Suppressor macrophage (primary cell): ENCODE measurements at places on chromosomes 7 and 10.

GRCh38 chr10:117635826-117636225 is 93.3 kb downstream of the EMX2 start:
- DNase-seq = no peak

DNA sequence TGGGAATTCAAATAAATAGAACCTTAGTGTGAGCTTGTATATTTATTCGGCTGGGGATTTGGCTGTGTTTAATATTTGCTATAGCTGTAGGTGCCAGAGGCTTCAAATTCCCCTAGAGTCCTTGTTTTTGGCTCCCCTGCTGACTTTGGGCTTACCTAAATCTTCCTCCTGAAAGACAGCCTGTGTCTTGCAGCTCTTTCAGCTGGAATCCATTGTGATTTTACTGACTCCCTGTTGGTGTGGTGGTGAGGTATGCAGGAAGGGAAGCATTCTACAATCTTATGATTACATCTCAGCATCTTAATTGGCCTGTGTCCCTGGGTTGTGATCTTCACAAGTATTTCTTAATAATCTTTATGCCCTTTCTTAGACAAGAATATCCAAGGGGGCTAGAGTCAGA is 25.9 kb downstream of the FOXI2 start:
- DNase-seq = no peak

DNA sequence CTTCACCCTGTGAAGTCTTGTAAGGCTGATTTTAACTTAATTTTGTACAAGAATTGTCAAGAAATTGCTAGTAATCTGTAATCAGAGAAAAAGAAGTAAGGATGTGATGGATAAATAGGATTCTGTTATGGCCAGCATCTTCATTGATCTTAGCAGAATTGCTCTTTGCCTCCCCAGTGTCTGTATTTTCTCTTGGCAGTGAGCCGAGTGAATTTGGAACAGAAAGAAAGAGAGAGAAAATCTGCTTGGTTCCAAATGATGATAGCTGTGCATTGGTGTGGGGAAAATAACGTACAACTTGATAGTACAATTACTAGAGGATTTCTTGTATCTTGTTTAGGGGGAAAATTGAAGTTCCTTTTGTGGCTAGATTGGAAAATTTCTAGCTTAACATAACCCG is 34.6 kb downstream of the VTI1A start:
- DNase-seq = no peak

GRCh38 chr7:122300956-122301833 is 3.4 kb downstream of the FEZF1 start:
- no peak for DNase-seq

DNA sequence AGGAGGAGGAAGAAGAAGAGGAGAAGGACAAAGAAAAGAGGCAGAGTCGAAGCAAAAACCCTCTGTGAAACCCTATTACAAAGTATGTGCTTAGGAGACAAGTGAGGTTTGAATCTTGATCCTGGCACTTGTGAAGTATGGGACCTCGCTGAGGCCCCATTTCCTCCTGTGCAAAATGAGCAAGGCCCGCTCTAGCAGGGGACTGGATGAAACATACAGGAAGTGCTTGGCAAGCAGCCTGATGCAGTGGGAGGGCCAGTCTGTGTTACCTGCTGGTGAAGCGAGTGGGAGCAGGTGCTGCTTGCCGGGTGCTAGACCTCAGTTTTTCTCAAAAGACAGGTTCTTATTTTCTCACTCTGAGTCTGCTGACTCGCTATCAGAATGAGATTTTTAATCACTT is 150.4 kb downstream of the JCAD start:
- DNase-seq = no peak

GRCh38 chr7:132806834-132807233 is 230.6 kb upstream of the PLXNA4 start:
- no peak for DNase-seq

GRCh38 chr7:136074843-136075242 is 97.7 kb upstream of the MTPN start:
- no peak for DNase-seq

DNA sequence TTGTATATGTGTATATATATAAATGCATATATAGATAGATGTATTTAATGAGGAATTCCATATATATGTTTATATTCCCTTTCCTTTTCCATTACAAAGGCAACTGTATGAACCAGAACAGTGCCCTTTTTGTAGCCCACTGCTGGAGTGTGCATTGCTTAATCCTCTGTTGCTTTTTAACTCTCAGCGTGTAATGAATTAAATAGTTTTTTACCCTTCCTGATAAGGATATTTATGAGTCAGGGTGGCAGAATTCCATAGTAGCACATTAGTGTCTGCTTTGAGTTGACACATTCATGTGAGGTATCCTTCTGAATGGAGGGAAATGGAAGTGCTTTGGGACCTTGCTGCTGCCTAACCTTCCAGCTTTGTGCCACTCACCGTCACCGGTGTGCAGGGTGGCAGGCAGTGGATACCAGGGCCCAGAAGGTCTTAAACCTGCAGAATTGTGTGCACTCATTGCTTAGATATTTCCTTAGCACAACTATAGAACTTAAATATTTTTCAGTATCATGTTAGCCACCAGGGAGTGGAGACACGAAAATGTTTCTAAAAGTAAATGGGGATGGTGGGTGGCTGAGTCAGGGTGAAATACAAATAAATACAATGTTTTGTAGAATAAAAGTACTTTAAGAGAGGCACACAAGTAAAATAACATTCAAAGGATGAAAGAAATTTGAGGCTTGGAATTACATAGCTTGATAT is 117.9 kb downstream of the SND1 start:
- DNase-seq = no peak

DNA sequence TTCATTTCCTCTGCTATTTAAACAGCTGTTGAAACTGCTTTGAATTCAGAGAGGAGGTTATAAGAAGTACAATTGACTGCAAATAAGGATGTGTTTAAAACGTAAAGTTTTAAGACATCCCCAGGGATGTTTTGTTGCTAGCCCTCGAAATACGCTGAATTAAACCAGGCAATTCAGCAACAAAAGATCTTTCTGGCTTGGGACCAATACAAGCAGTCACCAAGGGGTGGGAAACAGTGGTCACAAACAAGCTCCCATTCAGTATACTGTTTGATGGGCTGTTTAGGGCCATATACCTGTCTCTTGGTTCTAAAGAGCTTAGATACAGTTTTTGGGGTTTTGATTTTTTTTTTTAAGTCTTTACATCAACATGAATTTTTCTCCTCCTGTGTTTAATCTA is 446.3 kb upstream of the POT1 start:
- DNase-seq = no peak

DNA sequence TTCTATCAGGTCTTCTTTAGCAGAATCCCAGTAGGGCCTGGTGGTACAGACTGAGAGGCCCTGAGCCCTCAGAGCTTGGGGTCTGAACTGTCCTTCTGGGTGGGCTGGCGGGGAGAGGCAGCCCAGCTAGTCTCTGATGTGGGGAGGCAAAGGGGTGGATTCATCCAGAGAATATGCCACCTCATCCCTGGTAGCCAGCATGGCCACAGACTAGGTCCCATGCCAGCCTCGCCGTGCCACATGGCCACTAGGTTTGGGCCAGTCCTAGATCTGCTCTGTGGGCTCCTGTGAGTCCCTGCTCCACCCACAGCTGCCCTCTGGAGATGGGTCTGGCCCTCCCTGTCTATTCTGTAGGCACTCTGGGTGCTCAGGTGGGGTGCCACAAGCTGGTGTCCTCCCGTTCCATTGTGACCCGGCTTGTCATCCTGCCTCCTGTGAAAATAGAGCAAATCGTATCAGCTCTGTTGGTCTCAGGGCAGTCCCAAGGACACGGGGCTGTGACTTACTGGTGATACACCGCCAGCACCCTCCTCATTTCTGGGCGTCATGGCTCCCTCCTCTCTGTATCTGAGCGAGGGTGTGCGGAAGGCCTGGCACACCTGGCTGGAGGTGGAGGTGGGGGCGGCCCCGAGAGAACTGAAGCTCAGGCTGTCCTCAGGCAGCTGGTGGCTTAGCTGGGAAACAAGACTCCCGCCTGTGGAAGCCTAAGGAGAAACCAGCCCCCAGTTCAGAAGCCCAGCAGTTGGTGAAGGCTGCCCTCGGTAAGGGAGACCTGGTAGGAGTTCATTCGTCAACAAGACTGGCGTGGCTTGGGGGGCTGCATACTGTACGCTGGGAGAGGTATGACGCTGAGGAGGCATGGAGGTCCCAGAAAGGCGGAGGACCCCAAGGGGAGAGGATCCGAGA is 33.3 kb downstream of the UNC5B start:
- DNase-seq = no peak

- no peak for DNase-seq
Measured at GRCh38 chr7:28071570-28071969, 109.0 kb downstream of the JAZF1 start.

DNA sequence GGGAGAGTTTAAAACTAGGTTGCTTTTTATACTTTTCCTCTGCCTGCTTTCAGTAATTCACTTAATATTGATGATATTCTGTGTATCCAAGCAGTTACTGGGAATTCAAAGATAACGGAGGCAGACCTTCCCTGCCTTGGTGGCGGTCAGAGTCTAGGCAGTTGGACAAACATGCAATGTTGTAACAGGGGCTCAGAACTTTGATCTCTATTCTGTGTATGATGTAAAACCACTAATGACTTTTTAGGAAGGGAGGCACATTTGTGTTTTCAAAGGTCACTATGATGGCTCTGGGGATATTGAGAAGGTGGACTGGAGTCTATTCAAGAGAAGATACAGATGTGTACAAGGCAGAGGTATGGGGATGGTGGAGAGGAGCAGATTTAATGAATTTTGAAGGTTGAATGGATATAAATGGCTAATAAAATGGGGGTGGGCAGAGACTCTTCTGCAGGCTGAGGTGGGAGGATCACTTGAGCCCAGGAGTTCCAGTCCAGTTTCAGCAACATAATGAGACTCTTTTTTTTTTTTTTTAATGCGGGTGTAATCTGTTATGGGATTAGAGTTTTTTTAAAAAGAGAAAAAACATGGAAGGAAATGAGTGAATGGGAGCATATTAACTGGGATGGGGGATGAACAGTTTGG is 5.7 kb upstream of the PON2 start:
- DNase-seq = no peak

- no peak for DNase-seq
Measured at GRCh38 chr10:49166484-49167400, 21.4 kb downstream of the TMEM273 start.

- DNase-seq = no peak
Measured at GRCh38 chr7:43517464-43517863, 65.4 kb upstream of the STK17A start.

GRCh38 chr10:37871568-37872251 is 14.3 kb upstream of the ZNF248 start:
- DNase-seq = no peak

GRCh38 chr7:139918480-139918879 is 89.4 kb downstream of the TBXAS1 start:
- DNase-seq = no peak

- no peak for DNase-seq
Measured at GRCh38 chr10:114911801-114912469, 26.1 kb upstream of the TRUB1 start.

- peak; percentile 10 for DNase-seq
Measured at GRCh38 chr10:121926671-121927317, 1.0 kb downstream of the ATE1 start.

DNA sequence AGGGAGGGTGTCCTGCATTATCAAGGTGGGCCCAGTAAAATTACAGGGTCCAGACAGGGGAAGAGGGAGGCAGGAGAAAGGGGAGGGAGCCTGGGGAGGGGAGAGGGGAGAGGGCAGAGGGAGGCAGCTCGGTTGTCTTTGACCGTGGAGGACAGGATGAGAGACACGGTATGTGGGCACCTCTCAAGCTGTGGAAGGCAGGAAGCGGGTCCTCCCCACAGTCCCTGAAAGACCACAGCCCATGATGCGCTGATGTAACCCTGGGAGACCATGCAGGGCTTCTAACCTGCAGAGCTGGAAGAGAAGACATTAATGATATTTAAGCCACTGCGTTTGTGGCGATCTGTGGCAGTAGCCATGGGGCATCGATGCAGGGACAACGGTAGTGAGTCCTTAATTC is 27.2 kb upstream of the MNX1 start:
- no peak for DNase-seq

DNA sequence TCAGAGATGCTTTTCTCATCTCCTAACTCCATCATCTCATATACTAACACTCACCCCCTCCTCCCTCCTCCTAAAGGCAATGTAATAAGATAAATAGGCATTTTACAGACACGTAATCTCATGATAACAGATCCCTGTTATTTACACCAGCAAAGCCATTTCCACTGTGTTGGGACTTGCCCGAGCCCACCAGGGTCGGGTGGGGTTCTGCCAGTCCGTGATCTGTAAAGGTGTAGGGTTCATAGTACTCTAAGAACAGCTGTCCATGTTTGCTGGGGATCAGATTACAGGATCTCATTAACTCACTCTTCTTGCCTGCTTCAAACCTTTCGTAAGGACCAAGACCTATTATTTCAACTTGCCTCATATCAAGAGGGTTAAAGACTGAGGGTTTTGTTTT is 172.4 kb downstream of the FZD1 start:
- no peak for DNase-seq

- DNase-seq = no peak
Measured at GRCh38 chr10:963186-963585, 25.0 kb upstream of the GTPBP4 start.

- DNase-seq = no peak
Measured at GRCh38 chr10:105579112-105579511, 938.0 kb downstream of the SORCS3 start.

GRCh38 chr10:59222788-59223187 is 46.3 kb downstream of the PHYHIPL start:
- no peak for DNase-seq

DNA sequence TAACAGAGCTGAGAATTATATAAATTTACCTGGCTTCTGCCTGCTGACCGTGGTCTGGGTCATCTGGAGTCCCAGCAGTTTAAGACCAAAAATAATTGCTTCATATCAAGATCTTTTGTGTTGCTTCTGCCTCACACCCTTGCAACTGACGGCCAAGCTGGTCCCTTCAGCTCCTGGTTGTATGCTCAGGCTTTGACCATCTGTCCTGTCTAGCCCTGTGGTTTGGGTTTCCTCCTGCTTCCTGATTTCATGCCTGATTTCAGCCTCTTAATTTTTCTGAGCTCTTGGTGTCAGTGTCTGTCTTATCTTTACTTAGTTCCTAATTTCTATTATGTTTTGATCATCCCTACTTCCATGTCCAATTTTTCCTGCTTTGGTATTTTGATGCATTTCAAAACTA is 87.9 kb upstream of the PLXDC2 start:
- DNase-seq = peak; percentile 19
